T-helper 22 cell (primary cell): ENCODE measurements at places on chromosomes 12 and 14.

- DNase-seq: no peak
These were observed 28.0 kb upstream of the METAP2 start for GRCh38 chr12:95445884-95446505.

- no peak for DNase-seq
These were observed 269.2 kb downstream of the ALG10 start for GRCh38 chr12:34291426-34291901.

DNA sequence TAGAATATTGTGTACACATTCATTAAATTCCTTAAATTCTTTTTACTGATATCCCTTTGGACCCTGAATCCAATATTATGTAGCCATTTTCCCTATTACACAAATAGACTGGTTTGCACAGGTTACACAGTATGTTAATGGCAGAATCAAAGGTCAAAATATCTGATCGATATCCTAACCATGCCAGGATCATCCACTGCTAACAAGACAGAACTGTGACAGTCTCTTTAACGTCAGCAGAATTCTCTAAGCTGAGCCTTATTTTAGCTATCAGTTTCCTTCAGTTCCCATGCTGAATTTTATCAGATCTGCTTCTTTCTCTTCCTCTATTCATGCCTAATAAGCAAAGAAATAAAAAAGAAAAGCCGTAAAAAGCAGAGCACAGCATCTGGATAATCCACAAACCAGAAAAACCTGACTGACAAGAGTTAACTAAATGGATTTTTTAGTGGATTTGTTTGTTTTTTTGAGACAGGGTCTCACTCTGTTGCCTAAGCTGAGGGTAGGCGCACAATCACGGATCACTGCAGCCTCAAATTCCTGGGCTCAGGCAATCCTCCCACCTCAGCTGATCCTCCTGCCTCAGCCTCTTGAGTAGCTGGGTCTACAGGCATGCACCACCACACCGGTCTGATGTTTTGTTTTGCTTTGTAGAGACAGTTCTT, 130.4 kb downstream of the PAWR start:
- no peak for DNase-seq

DNA sequence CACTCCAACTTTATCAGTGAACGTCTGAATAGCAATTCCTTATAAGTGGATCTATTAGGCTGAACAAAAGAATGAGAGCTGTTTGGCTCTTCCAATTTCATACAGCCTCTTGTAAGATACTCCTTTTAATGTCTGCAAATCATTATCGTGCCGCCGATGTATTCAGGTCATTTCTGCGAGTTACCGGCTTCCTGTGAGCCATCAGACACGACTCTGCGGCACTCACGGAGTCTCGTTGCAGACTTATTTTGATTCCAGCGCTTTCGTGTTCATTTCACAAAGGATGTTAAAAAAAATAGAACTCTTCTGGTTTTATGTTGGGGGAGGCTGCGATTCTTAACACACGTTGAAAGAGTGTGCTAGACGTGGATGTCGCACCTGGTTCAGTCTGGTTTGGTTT, 106.6 kb downstream of the GLT1D1 start:
- DNase-seq: no peak

DNA sequence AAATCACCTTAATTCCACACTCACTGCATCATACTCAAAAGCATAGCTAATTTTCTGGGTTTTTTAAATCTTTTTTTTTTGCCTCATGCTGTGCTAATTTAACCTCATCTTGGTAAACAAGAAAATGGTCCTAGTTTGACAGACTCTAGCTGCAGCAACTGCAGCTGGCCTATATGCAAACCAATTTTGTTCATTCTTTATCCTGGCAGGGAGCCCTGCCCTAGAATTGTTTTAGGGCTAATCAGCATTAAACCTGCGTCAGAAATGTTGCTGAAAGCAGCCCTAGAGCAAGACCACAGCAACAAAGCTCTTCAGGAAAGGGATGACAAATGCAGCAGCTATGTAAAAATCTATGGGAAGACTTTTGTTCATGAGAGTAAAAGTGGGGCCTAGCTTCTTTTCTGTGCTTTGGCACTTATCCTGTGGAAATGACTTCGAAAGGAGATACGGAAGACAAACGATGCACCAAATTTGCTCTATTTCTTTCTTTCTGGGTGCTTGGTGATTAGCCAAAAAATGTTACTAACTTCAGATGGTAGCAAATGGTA, 72.2 kb downstream of the DENND5B start:
- DNase-seq: no peak

DNA sequence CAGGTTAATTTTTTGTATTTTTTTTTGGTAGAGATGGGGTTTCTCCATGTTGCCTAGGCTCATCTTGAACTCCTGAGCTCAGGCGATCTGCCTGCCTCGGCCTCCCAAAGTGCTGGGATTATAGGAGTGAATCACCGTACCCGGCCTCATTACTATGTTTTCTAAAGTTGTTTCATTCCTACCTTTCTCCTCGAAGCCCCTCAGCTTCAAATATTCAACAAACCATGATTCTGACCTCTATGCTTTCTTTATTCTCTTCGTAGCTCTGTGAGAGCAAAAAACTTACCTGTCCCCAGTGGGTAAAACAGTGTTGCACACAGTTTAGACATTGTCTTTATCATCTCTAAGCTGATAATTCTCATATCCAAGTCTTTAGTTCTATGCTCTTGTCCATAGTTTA, 26.2 kb upstream of the MDM2 start:
- no peak for DNase-seq

DNA sequence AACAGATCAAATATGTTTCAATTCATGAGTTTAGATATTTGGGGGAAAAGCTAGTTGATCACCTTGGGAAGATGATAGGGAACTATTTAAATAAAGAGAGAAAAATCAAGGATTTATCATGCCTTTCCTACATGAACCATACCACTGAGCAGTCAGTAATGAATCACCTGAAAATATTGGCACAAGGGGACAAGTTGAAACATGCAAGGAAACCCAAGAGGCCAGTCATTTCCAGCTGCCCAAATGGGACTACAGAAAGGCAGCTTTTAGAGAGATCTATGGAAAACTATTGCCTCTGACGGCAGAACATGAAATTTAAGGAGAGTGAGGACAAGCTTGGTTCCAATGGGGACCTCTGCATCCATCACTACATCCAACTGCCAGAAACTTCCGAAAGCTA, 14.1 kb upstream of the ETV6 start:
- DNase-seq: no peak

DNA sequence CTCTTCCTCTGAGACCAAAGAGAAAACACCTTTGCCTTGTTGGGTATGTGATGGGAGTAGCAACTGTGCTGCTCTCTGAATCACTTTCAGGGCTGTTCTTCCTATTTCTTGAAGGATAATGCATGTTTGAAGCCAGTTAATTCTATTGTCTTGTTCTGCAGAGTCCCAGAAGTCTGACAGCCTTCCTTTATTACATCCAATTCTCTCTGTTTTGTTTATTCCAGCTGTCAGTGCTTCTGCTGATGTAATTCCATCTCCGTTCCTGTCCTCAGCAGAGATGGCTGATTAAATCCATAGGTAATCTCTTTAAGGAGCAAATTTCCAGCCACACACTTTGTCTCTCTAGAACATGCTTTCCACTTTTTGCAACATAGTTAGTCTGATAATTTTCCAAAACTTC, 59.7 kb downstream of the MGAT4C start:
- DNase-seq: no peak

GRCh38 chr12:56411781-56412639, 37.2 kb downstream of the TIMELESS start:
- no peak for DNase-seq

GRCh38 chr12:34223640-34224039, 201.3 kb downstream of the ALG10 start:
- no peak for DNase-seq

GRCh38 chr14:38384741-38385140, 128.8 kb upstream of the CLEC14A start:
- no peak for DNase-seq

- DNase-seq: no peak
These were observed 14.3 kb downstream of the ARF6 start for GRCh38 chr14:49907186-49907585.

DNA sequence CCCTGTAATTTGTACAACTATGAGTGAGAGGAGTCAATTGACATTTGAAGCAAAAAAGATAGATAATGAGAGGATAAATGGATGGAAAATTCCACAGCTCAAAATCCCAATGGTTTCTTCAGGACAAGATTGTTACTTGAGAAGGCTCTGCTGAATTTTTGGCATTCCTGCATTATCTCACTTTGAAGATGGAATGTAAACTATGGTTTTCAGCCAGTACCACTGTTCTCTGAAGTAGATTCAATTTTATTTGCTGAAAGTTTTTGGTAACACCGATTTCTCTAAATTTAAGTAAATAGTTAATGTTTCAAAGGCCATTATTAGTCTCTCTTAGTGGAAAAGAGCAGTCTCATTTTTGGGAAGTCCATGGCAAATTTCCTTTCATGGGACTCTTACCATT, 121.9 kb upstream of the SLC38A2 start:
- no peak for DNase-seq

DNA sequence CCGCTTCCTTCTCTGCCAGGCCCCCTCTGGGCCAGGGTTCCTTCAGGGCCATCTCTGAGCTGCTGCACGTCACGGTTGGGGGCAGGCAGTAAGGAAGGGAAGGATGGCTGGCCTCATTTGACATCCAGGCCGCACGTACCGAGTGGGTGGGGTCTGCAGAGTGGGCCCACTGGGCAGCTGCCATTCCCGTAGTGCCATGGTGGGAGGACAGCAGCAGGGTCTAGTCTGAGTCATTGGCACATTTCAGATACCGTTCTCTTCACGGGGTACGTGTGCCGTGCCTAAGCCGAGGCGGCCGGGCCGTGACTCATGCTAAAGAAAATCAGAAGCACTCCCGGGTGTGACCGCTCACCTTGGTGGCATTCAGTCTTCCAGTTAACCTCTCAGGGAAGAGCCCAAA, 43.9 kb downstream of the IL31 start:
- no peak for DNase-seq

DNA sequence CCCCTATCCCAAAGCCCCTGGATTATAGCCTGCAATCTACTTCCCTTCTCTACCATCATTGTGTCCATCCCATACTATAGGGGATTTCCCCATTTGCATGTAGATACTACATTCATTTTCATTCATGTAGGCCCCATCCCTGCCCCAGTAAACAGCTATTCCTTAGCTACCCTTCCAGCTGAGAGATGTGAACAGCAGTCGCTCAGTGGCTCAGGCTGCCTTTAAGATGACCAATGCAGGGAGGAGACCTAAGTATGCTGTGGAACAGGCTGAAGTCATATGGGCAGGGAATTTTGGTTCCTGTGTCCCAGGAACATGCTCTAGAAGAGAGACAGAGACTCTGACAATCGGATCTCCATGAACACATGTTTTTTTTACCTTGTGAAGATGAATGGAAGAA, 481.2 kb upstream of the SYT1 start:
- DNase-seq: no peak
